ENCODE measurements at places on chromosomes 3 and 15. TPM values are rescaled to one million over a fixed set of nuclear protein-coding genes. Genes with fewer than 3 reads are reported as not detected.

Gene SELENOT
- total RNA-seq: 125 TPM

Gene PROK2
- total RNA-seq: not detected

Gene ZKSCAN7
- total RNA-seq: 8.3 TPM

Gene PLCH1
- 0.28 TPM for total RNA-seq

Gene IL5RA
- total RNA-seq: not detected

Gene RAD51
- total RNA-seq: 4.4 TPM
